ENCODE measurements at places on chromosomes 2 and 18. TPM values are rescaled to one million over a fixed set of nuclear protein-coding genes. Genes with fewer than 3 reads are reported as not detected.

The MCFD2 gene
- 185 TPM for total RNA-seq

The RTP5 gene
- not detected for total RNA-seq

The FAM228A gene
- total RNA-seq = not detected

The AMER3 gene
- total RNA-seq = not detected

The MGAT4A gene
- total RNA-seq = 83.0 TPM

The UCN gene
- total RNA-seq = 0.13 TPM

The CHRNG gene
- total RNA-seq = not detected

The C2orf80 gene
- total RNA-seq = not detected

The WDR33 gene
- 53.4 TPM for total RNA-seq

The HNRNPA3 gene
- 122 TPM for total RNA-seq

The MRPL33 gene
- 151 TPM for total RNA-seq

The LBH gene
- total RNA-seq = 5.2 TPM

The C2orf81 gene
- total RNA-seq = 0.40 TPM

The FAM161A gene
- 4.1 TPM for total RNA-seq

The B4GALT6 gene
- total RNA-seq = 23.7 TPM

Measured in thoracic aorta endothelial cell (primary cell).